Temporal lobe (tissue), 4 donors: ENCODE measurements at places on chromosomes 3 and 15. TPM values are rescaled to one million over a fixed set of nuclear protein-coding genes. Genes with fewer than 3 reads are reported as not detected.

The MESP2 gene
- total RNA-seq = not detected

The SEMA5B gene
- 17.2 TPM for total RNA-seq

The CPB1 gene
- not detected for total RNA-seq

The RGMA gene
- total RNA-seq = 16.2 TPM

The GOLGA8Q gene
- 0.25 TPM for total RNA-seq

The SPATA12 gene
- total RNA-seq = not detected

The FETUB gene
- total RNA-seq = not detected

The PPP1R14D gene
- total RNA-seq = not detected

The PLSCR2 gene
- total RNA-seq = not detected

The WNT7A gene
- 9.6 TPM for total RNA-seq

The BHLHE40 gene
- 5.9 TPM for total RNA-seq
